HT-29 (cell line): ENCODE measurements at places on chromosomes 4 and X. TPM values are rescaled to one million over a fixed set of nuclear protein-coding genes. Genes with fewer than 3 reads are reported as not detected.

DNA sequence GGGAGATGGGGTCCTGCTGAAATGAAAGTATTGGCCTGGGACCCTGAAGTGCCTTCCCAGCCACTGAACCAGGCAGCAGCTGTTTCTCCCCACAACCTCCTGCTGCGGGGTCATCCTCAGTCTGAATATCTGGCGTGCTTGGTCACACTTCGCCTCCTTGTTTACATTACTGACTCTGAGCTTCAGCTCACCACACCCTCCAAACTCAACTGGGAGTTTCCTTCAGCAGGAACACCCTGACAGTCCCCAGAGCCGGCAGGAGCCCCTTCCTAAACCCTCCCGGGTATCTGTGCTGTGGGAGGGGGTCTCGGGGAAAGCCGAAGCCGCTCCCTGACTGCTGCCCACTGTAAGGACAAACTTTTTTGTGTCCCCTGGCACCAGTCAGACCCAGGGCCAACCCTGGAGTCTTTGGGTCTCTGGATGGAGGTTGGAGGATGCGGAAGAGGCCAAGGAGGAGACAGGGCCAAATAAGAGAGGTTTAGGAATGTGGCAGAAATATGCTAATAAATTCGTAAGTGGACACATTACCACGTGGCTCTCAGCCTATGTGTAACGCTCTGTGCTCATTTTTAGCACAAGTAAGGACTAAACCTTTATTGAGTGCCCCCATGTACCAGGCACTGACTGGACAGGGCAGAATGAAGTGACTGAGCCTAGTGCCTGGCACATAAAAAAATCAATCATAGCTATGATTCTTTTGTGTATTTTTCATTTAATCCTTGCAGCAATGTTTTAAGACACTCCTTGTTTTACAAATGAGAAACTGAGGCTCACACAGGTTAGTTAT is 20.7 kb downstream of the FHDC1 start:
- DNase-seq: no peak

DNA sequence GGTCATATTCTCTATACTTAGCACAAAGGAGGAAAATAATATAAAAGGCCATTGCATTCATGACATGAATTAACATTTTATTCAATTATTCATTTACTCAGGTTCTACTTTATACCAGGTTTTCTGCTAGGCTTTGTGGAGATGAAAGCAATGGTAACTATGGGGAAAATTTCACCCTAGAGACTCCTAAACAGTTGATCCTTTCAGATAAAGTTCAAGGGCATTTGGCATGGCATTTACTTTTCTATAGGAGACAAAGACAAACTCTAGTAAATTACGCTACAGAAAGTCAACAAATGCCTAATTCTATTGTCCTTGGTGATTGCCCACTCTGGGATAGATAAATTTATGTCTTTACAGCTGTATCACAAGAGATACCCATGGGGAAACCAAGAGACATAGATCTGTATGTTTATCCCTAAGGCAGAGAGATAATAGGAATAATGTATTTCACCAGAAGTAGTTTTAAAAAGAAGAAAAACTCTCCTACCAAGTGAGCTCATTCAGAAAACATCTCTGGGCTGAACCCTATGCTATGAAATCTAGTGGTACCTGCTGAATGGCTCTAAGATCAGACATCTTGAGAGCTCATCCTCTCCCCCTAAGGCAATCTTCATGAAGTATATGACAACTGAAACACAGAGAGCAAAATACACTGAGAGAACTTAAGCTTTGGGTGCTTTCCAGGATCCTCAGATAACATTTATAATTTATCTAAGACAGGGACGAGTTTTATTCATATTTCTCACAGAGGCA is 316.7 kb downstream of the ANTXR2 start:
- no peak for DNase-seq

DNA sequence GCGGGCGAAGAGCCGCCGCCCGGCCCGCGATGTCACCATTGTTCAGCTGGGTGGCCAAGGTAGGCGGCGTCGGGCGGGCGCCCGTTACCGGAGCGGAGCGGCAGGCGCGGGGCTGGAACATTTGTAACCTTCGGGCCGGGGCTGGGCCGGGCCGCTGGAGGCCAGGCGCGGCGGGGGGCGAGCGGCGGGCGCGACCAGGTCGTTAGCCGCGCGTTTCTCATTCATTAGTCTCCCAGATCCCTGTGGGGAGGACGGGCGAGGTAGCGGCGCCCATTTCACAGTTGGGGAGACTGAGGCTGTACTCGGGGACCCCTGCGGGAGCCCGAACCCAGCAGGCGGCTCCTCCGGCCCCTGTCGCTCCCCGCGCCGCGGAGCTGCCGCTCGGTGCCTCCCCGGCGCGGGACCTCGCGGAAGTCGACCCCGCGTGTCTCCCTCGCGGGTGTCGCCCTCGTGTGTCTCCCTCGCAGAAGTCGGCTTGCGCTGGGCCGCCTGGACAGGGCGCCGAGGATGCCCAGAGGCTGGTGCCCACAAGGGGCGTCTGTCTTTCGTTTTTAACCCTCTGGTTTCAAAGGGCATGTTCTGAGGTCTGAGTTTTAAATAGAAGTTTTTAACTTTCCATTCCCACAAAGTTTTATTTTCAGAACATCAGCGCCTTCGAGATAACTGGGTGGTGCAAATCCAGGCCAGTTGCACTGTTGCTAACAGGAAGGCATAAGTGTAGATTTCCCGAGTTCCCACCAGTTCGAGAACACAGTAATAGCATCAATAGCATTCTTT is 17.5 kb downstream of the PTTG2 start:
- DNase-seq: peak; percentile 74

GRCh38 chrX:129655547-129656249 is 942 bp upstream of the APLN start:
- peak; percentile 55 for DNase-seq

DNA sequence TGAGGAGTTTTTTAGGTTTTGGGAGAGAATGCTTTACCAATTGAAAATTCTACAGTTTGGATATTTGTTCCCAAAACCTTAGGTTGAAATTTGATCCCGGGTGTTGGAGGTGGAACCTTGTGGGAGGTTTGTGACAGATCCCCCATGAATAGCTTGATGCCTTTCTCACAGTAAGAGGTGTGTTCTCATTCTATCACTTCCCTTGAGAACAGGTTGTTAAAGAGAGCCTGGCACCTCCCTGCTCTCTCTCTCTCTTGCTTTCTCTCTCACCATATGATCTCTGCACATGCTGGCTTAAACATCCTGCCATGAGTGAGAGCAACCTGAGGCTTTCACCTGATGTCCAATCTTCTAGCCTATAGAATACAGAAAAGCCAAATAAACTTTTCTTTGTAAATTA is 1475.5 kb upstream of the AGA start:
- DNase-seq: no peak

- DNase-seq: no peak
Observed at GRCh38 chrX:19805046-19805690, 82.2 kb downstream of the SH3KBP1 start.

DNA sequence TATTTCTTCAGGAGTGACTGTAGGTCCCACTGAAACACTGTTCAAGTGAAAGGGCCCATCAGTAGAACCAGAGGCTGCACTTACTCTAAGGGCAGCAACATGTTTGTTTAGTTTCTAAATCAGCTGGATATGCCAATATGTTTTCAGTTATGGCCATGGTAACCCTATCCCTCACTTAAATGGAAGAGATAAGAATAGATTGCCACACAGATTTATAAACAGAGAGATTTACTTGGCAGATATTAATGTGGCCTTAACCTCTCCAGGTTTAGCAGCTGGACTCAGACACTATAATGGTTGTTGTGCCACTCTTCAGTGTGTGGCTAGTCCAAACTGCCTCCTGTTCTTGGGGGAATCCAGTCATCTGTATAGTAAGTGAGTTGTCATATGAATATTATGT is 354.1 kb downstream of the TEX13C start:
- no peak for DNase-seq

GRCh38 chrX:105116486-105116885 is 104.0 kb downstream of the TEX13A start:
- no peak for DNase-seq

DNA sequence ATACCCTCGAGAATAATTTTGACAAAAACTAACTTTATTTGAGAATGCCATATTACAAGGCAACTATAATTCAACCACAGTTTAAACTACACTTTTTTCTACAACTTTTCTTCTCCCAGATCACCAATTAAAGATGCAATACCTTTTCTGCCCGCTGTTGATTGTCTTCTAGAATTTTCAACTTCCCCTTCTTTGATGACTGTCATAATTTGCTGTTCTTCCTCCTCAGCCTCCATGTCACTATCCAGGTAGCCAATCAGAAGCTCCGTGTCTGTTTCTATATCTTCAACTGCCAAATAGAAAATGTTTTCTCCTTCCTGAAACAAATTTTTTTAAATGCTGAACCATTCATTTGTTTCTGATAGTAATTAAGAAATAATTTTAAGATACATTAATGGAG is 101.5 kb downstream of the PRDM5 start:
- DNase-seq: no peak

DNA sequence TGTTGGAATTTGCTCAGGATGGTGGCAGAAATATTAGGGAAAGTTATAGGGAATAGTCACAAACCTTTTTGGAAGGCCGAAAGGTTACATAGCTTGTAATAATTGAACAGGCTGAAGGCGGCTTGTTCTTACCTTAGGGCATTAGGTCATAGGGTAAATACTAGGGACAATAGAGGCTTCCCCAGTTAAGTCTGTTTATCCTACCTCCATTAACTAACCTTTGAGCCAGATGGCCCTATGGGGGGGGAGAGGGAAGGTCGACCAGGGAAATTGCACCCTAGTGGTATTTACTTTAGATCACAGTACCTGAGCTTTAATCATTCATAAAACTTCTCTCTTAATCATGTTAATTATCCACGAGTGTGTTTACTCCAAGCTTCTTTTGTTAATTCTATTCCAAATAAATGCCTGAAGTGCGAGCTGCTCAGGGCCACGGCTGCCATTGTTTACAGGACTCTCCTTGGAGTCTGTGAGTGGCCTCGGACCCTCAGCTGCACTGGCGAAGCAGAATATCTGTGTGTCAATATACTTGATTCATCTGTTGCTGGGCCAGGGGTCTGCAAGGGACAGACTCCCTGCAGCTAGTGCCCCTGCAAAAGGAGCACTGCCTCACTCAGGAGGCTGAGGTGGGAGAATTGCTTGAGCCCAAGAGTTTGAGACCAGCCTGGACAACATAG is 22.9 kb downstream of the PAGE2 start:
- DNase-seq: no peak

DNA sequence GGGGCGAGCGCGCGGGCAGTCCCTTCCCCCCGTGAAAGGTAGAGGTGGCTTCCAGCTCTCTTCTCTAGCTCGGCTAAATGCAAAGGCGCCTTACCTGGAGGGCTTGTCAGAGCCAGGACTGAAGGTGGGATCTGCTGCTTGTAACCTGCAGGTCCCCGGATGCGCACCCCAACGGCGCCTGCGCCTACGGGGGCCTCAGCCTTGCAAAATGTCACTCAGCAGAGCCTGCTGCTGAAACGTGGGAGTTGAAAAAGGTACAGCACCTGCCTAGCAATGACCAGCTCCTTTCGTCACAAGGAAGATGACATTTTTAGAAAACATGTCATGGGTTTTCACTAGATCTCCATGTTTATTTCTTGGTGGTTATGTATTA is 583 bp downstream of the ABHD18 start:
- peak; percentile 61 for DNase-seq

- no peak for DNase-seq
Observed at GRCh38 chrX:139639253-139639652, 68.7 kb downstream of the MCF2 start.

DNA sequence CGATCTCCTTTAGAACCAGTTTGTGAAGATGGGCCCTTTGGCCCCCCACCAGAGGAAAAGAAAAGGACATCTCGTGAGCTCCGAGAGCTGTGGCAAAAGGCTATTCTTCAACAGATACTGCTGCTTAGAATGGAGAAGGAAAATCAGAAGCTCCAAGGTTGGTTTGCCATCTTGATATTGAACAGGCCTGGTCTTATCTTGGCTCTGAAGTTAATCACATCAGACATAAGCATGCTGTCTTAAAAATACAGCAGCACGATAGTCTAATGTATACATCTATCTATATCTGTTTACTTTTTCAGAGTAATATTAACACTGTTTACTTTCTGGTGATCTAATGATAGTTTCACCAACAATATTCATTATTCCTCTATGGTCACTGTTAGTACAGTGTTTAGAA is 129.8 kb downstream of the PTTG2 start:
- DNase-seq: no peak

- no peak for DNase-seq
Observed at GRCh38 chr4:144674711-144675110, 28.8 kb downstream of the HHIP start.

GRCh38 chr4:144580430-144580829 is 65.5 kb upstream of the HHIP start:
- DNase-seq: no peak

DNA sequence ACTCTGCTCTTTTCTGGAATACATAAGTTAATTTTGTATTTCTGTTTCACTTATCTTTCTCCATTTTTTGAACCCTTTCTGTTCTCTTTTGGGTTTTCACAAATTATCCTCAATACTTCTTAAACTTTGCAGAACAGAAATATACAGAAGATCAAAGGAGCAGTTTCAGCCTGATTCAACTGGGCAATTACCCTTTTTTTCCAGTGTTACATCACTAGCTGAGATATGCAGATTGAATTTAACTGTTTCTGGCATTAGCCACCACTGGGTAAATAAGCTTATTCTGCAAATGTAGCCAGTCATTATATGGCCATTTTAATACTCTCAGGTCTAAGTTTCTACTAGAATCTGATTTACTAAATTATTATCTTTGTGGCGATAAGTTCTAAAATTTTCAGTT is 66.9 kb upstream of the GRID2 start:
- DNase-seq: no peak

DNA sequence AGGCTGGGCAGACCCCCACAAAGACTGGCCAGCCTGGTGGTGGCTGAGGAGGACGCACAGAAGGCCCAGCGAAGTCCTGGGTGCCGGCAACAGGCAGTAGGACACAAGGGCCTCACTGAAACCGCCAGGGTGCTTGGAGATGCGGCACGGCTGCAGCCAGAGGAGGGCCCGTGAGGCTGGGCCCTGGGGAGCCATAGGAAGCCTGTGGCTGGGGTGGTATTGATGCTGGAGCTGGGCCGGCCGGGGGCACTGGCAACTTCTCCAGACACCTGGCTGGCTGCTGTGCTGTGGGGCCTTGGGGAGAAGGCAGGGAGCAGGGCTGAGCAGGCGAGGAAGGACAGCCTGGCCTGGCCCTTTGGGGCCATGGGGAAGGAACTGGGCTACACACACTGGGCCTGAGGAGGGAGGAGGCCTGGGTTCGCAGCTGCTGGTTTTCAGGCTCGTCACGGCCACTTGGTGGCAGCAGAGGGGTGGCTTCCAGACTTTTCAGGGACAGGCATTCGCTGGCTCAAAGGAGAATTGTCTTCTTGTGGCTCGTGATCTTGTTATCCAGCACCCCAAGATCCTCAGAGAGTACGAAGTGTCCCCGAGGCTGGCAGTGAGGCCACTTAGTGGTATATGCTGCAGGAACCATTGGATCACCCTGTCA is 37.2 kb downstream of the ATP2B3 start:
- DNase-seq: peak; percentile 89

The RBMXL3 gene
- not detected in 2 replicates for total RNA-seq

The MTNR1A gene
- not detected in 2 replicates for total RNA-seq

The HTN3 gene
- total RNA-seq: not detected in 2 replicates

The IL1RAPL2 gene
- total RNA-seq: not detected in 2 replicates

The MAGEA12 gene
- total RNA-seq: 6.2 and 6.8 TPM in 2 replicates

The NALF2 gene
- 0.03 TPM in 1 of 2 replicates, not detected in the other for total RNA-seq

The SPANXA2 gene
- not detected in 2 replicates for total RNA-seq

The PABPC5 gene
- total RNA-seq: not detected in 2 replicates

The SSX7 gene
- not detected in 2 replicates for total RNA-seq

The IKBKG gene
- total RNA-seq: 43.4 and 51.1 TPM in 2 replicates

The COL4A6 gene
- not detected in 2 replicates for total RNA-seq

The ZCCHC12 gene
- total RNA-seq: not detected in 2 replicates

The ZRSR2 gene
- 1.9 and 3.8 TPM in 2 replicates for total RNA-seq

The CYBB gene
- total RNA-seq: 0.34 and 0.58 TPM in 2 replicates

The CYSLTR1 gene
- total RNA-seq: not detected in 2 replicates

The TEC gene
- 1.2 and 3.2 TPM in 2 replicates for total RNA-seq
